ENCODE measurements at places on chromosomes 5 and 9.

GRCh38 chr5:136957428-136957827, 541.7 kb downstream of the SPOCK1 start:
- DNase-seq, result no peak

GRCh38 chr9:121498487-121499176, 1.0 kb downstream of the GGTA1 start:
- DNase-seq, result no peak

GRCh38 chr5:178331491-178331996, 98.9 kb upstream of the PHYKPL start:
- no peak for DNase-seq

DNA sequence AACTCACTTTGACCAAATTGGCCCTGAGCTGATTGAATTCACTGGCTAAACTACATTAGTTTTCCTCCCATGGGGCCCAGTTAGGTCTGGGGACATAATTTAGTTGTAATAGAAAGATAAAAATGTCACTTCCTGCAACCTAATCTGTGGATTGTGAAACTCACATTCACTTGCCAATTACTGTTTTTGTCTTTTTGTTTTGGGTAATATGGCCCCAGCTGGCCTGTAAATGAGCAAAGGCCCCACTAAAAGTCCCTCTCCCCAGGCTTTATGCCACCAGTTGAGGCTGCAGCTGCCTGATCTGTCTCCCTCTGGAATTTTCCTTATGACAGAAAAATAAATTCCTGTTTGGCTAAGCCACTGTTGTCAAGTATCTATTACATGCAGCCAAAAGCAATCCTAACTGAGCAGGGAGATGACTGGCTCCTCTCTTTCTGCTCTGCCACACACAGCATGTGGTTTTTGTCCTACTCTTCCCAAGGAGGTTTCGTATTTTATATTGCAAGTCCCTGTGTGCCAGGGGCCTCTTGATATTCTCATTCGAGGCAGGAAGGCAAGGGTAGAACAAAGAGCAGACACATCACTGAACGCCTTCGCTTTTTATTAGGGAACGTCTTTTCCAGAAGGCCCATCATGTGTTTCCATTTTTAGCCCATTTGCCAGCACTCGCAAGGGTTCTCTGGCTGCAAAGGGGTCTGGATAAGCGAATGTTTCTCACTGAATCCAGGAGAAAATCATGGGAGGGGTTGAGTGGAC, 24.1 kb upstream of the SLC25A48 start:
- no peak for DNase-seq
